ENCODE measurements at places on chromosomes 2 and 18.
A peak's percentile ranks its signal among the peaks of the same experiment; 100 is the strongest.

DNA sequence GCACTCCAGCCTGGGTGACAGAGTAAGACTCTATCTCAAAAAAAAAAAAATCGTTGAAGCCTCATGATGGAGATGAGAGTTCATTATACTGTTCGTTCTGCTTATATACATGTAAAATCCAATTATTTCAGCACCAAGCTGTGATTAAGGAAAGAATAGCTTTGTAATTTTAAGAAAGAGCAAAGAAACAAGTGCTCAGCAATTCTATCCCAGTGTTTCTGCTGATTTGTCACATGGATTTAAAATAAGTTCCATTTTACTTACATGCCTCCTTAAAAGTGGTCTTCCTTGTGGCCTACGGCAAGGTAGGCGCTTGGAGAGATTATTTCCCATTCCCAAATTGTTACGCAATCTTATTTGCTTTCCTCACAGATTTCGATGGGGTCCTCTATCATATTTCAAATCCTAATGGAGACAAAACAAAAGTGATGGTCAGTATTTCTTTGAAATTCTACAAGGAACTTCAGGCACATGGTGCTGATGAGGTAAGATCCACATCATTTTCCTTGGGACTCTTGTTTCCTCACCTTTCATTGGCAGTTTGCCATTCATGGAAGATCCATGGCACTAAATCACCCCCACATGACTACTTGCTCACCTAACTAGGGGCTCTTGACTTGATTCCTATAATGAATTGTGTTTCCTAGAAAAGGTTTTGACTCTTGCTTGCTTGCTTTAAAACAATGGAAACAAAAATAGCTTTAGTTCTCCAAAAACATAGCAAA is 11.5 kb downstream of the ARPC2 start:
- DNase-seq: peak; percentile 38

DNA sequence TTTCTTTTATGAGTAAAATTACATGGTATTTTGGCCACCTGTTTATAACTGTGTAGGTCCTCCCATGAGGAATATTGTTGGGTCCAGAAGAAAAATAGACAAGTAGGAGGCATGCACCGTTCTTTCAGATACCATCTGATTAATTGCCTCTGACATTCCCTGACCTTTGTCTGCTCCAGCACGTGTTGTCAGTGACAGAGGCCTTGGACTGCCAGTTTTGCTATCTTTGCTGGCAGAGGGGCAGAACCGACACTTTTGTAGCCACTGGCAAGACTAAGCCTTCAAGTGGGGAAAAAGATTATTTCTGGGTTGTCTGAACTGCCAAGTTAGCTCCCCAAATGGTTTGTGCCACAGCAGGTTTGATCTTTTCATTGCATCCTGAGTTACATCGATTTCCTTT is 276.9 kb downstream of the CAMKMT start:
- no peak for DNase-seq

DNA sequence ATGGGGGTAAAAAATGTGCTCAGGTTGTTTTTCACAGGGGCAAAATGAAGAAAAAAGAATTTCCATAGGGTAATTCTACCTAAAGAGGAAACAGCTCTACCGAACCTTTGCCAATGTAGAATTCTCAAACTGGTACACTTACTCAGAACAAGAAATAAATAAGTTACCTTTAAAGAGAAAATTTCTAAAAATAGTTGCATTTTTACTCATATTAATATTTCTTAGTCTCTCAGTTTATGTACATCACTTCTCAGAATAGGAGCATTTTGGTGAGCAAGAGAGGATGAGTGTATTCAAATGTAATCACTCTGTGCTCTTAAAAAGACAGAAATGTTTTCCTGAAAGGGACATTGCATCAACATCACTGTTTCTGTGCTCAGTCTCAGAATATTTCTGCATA is 574.7 kb upstream of the SLC8A1 start:
- DNase-seq: no peak

DNA sequence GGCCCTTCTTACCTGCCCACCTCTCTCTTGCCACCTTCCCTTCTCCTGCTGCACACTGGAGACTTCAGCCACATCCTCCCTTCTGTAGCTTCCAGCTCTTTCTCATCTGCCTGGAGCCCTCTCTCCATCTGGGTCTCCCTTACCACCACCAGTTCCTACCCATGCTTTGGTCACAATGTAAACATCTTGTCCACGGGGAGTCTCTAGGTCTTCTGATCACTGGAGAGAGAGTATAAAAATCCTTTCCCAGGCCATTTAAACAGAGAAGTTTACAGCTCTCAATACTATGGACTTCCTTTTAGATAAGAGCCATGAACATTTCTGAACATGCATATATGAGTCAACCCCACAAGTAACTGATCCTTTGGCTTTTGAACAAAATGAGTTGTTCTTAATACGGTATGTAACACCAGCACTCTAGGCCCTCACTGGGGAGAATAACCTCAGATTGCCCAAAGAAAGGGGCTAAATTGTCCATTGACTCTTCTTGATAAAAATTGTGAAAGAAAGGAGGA is 5.8 kb downstream of the ARHGAP25 start:
- DNase-seq: no peak

GRCh38 chr2:48113767-48114166 is 207.5 kb upstream of the FBXO11 start:
- no peak for DNase-seq

GRCh38 chr2:109032229-109032820 is 43.3 kb upstream of the EDAR start:
- no peak for DNase-seq

GRCh38 chr2:96509114-96509846 is 4.1 kb upstream of the NEURL3 start:
- DNase-seq: peak; percentile 81

- DNase-seq: peak; percentile 76
Observed at GRCh38 chr18:41371156-41372045, 583.6 kb upstream of the PIK3C3 start.

GRCh38 chr2:96984300-96984699 is 2.1 kb downstream of the FAM178B start:
- no peak for DNase-seq

DNA sequence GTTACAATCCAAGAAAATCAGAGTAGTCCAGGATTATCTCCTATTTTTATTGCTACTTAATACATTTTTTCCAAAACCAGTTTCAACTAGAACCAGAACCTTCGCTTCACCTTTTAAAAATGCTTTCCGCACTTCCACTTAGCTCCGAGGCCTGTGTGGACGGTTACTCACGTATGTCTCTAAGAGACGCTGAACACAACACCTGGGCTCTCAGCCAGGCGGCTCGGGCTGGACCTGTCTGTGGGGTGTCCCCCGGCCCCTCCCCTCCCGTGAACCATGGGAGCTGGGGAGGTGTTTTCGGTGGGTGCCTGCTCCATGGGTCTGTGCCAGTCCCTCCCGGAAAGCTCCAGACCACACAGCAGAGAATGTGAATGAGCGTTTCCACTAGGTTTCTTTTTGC is 223.8 kb downstream of the GLI2 start:
- DNase-seq: no peak

GRCh38 chr18:27856820-27857219 is 320.1 kb downstream of the CDH2 start:
- DNase-seq: no peak

DNA sequence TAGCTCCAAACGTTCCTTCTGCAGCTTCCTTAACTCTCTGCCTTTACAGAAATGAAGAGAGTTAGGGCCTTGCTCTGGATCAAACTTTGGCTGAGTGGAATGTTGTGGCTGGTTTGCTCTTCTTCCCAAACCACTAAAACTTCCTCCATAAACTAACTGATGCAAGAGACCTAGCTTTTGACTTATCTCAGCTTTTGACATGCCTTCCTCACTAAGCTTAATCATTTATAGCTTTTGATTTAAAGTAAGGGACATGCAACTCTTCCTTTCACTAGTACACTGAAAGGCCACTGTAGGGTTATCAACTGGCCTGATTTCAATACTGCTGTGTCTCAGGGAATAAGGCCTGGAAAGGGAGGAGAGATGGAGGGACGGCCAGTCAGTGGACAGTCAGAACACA is 8.3 kb downstream of the PXDN start:
- no peak for DNase-seq

- DNase-seq: peak; percentile 32
Observed at GRCh38 chr2:119484834-119485233, 39.4 kb downstream of the SCTR start.

- DNase-seq: no peak
Observed at GRCh38 chr2:11417946-11418585, 47.9 kb downstream of the E2F6 start.

GRCh38 chr2:204913312-204913711 is 368.0 kb downstream of the PARD3B start:
- no peak for DNase-seq

DNA sequence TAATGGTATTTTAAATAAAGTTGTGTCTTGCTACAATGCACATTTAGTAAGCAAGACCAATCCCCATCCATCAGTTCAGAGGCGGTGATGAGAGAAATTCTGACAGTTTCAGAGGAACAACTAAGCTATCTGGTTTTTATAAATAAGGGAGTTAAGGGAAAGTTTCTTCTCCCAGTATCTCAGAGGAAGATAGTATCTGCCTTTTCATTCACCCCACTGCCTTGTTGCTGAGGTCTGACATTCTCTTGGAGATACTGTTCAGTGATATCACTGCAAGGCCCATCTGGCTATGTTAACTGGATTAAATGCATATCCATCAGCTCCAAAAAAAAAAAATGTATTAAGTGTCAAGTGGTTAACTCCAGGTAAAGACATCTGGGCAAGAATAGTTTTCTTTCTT is 47.9 kb downstream of the RBMS1 start:
- DNase-seq: no peak

- DNase-seq: no peak
Observed at GRCh38 chr18:45688113-45688512, 35.9 kb upstream of the SLC14A1 start.

GRCh38 chr2:216110620-216111019 is 1.5 kb downstream of the XRCC5 start:
- no peak for DNase-seq

DNA sequence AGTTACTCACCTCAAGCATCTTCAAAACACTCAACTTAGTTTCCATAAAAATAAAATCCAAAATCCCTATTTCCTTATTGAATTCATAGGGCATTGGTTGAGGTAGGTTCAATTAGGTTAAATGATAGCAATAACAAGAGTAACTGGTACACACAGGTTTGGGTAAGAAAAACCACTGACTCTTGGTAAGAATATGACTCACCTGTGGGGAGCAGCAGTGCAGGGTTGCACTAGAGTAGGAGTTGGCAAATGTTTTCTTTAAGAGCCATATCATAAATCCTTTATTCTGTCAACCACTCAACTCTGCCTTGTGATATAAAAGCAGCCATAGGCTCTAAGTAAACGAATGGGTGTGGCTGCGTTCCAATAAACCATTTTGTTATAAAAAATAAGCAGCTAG is 71.4 kb upstream of the CDH20 start:
- DNase-seq: no peak

- no peak for DNase-seq
Observed at GRCh38 chr2:177419274-177419673, 26.7 kb downstream of the AGPS start.
